Mesenchymal stem cell (in vitro differentiated cells and primary cell): ENCODE measurements at places on chromosomes 6 and 20.
A peak's percentile ranks its signal among the peaks of the same experiment; 100 is the strongest.

DNA sequence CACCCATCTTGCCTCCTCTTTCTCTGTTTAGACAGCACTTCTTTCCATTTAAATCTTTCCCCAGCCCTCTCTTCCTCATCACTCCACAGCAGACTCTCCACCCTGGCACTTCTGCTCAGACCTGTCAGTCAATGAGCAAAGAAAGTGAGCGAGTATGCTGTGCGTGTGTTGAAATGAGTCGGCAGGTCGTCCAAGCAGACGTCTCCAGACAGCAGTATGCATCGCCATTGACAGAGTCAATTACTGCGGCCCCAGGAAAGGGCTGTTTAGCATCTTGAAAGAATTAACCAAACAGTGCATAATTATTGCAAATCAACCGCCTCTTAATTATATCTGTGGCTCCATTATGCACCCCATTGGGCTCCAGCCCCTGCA is 54.8 kb upstream of the KCNG1 start:
- no peak for DNase-seq

DNA sequence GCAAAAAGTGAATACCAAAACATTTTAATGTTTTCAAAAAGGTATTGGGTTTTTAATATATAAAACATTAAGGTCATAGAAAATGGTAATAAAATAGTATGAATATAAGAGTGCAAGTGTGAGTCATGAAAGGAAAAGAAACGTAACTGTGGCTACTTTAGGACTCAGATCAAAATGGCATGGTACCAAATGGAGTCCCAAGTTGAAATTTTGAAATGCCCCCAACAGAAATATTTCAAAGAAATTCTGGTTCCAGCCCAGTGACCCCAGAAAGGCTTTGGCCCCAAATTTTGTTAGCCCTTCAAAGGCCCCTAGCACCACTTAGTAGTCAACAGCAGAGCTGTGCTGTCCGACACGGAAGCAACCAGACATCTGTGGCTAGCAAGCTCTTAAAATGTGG is 6.0 kb downstream of the COL12A1 start:
- DNase-seq: no peak

DNA sequence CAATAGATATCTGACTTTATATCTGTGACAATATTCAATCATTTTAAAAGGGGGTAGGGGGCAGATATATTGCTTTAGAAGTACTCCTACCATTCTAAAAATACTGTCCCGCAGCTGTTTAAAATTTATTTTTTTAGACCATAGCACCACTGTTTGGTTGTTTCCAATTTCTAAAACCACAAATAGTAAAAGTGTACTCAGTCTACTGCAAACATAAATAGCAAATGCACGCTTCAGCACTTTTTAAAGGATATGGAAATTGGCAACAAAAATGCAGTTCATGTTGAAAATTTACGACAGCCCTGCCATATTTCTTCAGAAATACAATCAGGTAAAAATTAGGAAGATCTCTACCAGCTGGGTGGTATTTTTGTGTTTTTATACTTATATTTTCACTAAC is 132.0 kb upstream of the RUNX2 start:
- DNase-seq: no peak

DNA sequence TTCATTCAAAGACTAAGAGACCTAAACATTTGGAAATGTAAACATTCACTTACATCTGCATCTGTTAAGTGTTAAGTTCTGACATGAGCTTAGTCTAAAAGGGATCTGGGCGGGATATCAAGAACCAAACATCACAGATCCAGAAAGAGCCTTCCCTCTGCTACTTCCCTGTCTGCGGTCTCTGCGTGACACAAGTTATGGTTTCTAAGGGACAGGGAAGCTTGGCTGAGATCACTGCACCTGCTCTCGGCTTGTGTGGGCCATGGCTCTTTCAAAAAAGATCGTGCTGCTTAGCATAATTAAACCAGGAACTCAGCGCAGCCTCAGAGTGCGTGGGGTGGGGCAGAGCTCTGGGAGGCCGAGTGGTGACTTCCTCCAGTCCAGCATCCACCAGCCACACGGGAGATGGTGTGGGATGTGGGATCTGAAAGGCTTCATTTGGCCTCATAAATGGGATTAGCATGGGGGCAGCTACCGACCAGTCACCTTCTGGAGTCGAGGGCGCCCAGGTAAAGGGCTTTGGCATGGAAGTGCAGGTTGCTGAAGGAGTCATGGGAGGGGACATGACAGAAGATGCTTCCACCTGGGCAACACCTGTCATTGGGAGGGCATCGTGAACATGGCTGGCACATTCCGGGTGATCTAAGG is 16.7 kb upstream of the RAMACL start:
- peak; percentile 74 for DNase-seq

GRCh38 chr20:20820785-20821483 is 108.5 kb upstream of the RALGAPA2 start:
- no peak for DNase-seq

- no peak for DNase-seq
Measured at GRCh38 chr6:12916006-12916405, 199.4 kb downstream of the PHACTR1 start.

- no peak for DNase-seq
Measured at GRCh38 chr6:121008553-121008952, 325.7 kb downstream of the TBC1D32 start.

GRCh38 chr20:20520776-20521175 is 152.9 kb downstream of the INSM1 start:
- peak; percentile 69 for DNase-seq

GRCh38 chr6:143396497-143397226 is 53.8 kb downstream of the ADAT2 start:
- DNase-seq: no peak

- no peak for DNase-seq
Measured at GRCh38 chr6:123418071-123418470, 218.7 kb downstream of the TRDN start.

DNA sequence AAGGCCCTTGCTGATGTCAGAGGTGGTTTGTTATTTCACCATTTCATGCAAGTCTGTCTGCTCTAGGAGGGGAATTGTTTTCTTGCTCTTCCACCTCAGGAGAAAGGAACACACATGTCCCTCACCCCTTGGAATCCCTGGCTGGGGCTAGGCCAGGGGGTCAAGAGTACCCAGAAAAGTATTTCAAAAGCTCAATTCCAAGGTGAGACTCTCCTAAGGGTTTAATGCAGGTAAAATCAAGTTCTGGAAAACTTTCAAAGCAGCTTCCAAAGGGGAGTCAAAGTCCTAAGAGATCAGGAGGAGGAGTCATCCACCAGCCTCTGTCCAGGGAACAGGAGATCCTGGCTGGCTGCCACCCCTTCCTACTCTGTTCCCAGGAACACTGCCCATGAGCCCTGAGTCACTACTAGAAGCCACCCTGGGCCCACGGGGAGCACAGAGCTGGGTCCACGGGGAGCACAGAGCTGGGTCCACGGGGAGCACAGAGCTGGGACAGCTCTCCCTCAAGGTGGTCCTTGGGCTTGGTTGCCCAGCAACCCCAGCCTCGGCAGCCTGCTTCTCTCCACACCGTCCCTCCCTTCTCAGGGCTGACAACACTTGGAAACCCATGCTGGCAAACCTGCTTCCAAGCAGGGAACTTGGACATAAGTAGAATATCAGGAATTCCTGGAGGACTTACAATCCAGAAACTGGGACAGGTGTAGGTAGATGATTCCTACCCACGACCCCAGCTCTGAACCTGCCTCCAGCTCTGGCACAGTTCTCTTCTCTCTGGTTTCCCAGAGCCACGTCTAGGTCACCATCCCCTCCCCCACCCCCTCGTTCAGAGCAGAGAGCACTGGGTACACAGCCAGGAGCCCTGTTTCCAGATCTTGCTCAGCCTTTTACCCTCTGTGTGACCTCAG is 35.3 kb upstream of the CDKN1A start:
- peak; percentile 87 for DNase-seq

GRCh38 chr20:57672953-57673575 is 36.8 kb downstream of the PMEPA1 start:
- DNase-seq: no peak
